ENCODE measurements at places on chromosomes 13 and 19. TPM values are rescaled to one million over a fixed set of nuclear protein-coding genes. Genes with fewer than 3 reads are reported as not detected.

Gene ANGPTL8
- total RNA-seq, result not detected

Gene HIPK4
- total RNA-seq, result 0.10 TPM

Gene RASL11A
- 1.1 TPM for total RNA-seq

Gene POU2F2
- 0.10 TPM for total RNA-seq

Gene CCNE1
- 66.3 TPM for total RNA-seq

Gene COL5A3
- total RNA-seq, result not detected

DNA sequence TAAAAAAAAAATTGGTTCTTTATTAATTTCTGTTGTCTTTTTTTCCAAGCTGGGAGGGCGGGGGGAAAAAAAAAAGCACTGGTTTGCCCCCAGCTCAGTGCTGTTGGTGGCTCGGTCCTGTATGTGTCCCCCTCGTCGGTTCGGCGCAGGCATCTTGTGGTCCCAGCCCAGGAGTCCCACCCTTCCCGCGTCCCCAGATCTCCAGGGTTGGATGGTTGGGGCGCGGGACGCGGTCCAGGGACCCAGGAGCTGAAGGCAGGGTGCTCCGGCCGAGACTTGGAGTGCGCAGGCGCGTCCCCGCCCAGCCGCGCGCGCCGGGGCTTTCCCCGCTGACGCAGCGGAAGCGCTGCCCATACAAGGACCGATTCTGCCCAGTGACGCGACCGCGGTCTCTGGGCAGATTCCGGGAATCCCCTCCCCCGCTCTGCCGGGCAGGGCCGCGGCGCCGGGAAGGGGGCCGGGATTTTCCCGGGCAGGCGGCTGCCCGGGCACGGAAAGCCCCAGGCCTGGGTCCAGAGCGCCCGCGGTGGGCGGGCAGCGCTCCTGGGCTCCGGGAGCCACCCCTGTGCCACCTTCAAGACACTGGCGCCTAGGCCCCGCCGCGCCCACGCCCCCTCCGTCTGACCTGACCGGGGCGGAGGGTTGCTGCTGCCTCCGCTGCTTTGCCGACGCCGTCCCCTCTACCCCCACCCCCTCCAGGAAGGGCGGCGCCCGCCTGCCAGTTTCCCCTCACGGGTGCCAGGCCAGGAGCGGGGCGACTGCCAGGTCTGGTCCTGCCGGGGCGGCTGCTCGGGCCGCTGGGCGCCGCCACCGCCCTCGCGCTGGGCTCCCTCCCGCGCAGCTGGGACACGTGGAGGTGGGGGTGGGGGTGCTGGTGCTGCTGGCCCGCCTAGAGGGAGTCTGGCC, 2.3 kb downstream of the JUNB start:
- peak overlapping the region; percentile 60 for H3K27ac ChIP-seq
- peak overlapping the region; percentile 80 for H3K4me3 ChIP-seq
- DNase-seq, result peak; percentile 98

DNA sequence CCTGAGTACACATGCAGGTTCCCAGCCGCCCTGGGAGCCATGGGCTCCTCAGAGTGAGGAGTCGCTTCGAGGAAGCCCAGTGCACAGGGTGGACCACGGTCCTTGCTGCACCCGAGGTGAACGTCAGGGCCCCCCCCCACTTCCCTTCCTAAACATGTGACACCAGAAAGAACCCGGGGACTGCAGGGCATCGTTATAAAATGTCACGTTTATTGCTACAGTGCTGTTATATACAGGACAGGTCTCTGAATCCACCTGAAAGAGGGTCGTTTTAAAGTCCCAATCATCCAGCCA, 3.8 kb upstream of the UQCR11 start:
- no peak for DNase-seq
- no peaks in the 10 kb centered on the region for H3K4me1 ChIP-seq
- no peaks in the 10 kb centered on the region for H3K27me3 ChIP-seq
- H3K27ac ChIP-seq, result no peak overlapping the region
- no peak overlapping the region for H3K4me3 ChIP-seq

DNA sequence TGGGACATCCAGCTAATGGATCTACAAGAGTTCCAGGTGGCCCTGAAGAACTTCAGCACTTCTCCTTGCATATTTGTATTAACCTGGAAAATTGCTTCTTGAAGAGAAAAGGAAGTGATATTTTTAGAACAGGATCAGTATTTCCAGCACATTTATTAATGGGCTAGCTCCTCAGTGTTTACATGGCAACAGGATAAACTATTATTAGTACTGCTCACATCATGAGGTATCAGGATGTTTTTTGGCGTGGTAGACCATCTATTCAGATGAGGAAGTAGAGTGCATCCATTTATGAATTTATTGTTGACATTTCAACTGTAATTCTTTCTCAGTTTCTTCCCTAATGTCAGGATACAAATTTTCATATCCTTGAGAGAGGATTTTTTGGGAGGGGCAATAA, 144.4 kb downstream of the KCNRG start:
- H3K27ac ChIP-seq, result no peak overlapping the region
- no peaks in the 10 kb centered on the region for H3K36me3 ChIP-seq
- no peaks in the 10 kb centered on the region for H3K27me3 ChIP-seq
- peaks cover 3% of the 10 kb centered on the region for H3K4me1 ChIP-seq
- DNase-seq, result no peak
- no peak overlapping the region for H3K4me3 ChIP-seq

DNA sequence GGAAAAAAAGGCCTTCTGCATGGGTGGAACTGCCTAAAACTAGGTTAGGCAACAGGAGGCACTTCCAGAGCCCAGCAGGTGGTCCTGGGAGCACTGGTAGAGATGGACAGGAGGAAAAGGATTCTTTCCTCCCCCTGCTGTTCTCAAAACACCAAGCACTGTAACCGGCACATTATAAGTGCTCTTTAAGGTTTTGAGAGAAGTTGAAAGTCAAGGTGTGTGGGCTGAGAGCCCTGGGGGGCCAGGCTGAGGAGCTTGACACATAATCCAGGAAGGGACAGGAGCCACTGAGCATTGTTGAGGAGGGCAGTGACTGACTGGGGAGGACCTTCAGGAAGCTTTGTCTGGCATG, 32.3 kb downstream of the SPATA13 start:
- no peak for DNase-seq
- H3K4me3 ChIP-seq, result no peak overlapping the region
- no peaks in the 10 kb centered on the region for H3K27me3 ChIP-seq
- H3K4me1 ChIP-seq, result no peaks in the 10 kb centered on the region

DNA sequence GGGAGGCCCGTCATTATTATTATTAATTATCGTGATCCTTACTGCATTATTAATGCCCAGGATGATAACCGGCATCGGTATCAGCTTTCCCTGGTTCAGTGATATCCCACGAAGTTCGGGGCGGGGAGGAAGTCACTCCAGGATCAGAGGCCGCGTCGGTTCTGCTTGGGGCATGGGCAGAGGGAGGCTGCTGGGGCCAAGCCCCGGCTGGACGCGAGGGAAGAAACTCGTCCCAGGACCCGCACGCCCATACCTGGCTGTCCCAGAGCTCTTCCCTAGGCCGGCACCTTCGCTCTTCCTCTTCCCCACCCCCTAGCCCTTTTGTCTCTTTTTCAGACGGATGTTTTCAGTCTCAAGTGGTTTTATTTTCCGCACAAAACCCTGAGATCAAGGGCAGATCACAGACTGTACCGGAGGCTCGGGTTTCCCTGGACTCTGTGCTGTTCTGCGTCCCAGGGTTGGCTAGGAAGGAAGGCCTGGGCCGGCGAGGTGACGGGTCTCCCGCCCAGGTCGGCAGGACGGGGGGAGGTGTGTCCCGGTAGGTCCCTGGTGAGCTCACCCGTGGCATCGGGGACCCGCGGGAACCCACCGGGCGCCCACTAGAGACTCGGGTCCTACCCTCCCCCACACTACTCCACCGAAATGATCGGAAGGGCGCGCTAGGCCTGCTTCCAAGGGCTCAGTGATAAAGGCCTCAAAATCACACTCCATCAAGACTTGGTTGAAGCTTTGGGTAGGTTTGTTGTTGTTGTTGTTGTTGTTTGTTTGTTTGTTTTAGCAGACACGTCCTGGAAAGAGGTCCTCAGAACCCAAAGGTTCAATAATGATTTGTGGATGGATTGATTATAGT, 7.9 kb downstream of the ZIC2 start:
- H3K27ac ChIP-seq, result no peak overlapping the region
- no peaks in the 10 kb centered on the region for H3K27me3 ChIP-seq
- H3K36me3 ChIP-seq, result no peaks in the 10 kb centered on the region
- peaks cover 12% of the 10 kb centered on the region for H3K4me1 ChIP-seq
- DNase-seq, result no peak

GRCh38 chr19:58325311-58326022, 1.3 kb upstream of the ZSCAN22 start:
- no peak overlapping the region for H3K27ac ChIP-seq
- DNase-seq, result no peak
- H3K36me3 ChIP-seq, result 0 out of 2 replicates have a peak, but pooled peaks cover 4% of the 10 kb centered on the region
- H3K4me1 ChIP-seq, result no peaks in the 10 kb centered on the region
- no peaks in the 10 kb centered on the region for H3K27me3 ChIP-seq

DNA sequence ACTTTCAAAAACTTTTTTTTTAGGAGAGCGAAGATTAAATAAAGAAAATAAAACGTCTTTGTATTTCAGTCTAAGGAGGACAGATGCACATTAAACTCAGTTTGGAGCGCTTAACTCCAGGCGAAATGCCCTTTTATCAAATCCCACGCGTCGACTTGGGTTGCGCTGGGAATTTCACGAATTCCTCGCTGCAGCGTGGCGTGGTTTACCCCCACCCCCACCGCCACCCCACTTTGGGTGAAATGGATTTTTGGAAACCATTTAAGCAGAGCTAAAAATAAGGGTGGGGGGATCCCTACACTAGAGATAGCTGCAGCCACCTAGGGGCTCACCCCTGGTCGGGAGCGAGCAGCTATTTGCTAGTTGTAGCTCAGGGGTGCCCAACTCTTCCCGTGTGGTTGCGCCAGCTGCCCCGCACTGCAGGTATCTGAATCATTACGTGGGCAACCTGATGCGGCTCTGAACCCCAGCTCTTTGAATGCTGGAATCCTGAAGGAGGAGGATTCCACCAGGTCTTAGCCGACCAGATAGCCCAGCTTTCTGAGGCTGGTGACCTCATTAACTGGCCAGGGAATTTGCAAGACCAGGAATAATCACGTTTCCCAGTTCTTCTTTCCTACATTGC, 6.5 kb upstream of the TSHZ3 start:
- H3K36me3 ChIP-seq, result peaks cover 6% of the 10 kb centered on the region
- H3K27me3 ChIP-seq, result no peaks in the 10 kb centered on the region
- peaks cover 6% of the 10 kb centered on the region for H3K4me1 ChIP-seq

DNA sequence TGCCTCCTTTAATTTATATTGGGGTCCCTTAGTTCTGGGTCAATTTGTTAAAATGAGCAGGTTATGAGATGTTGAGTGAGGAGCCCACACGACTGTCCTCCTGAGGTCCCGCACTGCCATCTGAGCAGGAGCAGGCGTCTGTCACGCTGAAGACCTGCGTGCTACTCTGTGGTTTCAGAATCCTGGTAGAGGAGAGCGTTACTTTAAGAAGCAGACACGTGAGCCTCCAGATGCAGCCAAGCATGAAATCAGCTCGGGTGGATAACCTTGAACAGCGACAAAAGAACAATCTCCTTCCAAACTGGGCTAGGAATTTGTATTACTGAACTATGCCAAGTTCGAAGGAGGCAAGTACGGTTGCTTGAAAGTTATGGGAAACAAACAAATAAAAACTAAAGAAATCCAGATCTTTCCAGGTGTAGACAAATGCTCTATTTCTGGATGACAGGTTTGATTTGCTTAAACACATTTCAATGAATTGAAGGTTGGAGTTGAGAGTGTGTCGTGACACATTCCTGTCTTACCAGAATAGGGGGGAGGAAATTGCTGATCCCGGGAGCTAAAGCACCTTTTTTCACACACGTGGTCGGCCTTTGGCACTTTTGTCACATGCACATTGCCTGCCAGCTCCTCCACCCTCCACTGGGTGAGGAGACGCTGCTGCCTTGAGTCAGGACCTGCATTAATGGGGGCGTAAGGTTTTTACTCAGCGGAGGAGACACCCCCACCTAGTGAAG, 945.5 kb upstream of the SLC10A2 start:
- peaks cover 28% of the 10 kb centered on the region for H3K4me1 ChIP-seq
- peak overlapping the region; percentile 87 for H3K27ac ChIP-seq
- H3K4me3 ChIP-seq, result peak overlapping the region; percentile 50
- no peaks in the 10 kb centered on the region for H3K27me3 ChIP-seq
- peak; percentile 75 for DNase-seq

DNA sequence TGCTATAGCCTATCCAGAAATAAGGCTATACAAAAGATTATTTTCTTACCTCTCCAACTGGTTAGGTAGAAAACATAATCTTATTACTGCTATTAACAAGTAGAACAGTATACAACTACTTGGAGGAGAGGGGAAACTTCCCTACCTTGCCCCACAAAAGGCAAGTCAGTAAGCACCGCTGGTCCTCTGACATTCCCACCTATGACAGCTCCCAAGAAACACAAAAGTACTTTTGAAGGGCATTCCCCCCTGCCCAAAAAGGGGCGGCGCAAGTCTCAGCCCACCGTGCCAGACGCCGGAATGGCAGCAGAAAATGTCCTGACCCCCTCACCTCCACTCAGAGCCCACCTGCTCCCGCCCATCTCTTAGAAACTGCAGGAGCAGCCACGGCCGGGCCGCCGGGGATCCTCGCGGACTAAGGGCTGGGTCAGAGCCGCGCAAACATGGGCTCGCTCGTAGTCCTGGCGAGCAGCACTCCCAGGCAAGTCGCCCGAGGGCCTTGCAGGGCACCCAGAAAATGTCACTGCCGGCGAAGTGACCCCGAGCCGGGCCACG, 437 bp downstream of the SUCLA2 start:
- H3K27me3 ChIP-seq, result no peaks in the 10 kb centered on the region
- DNase-seq, result peak; percentile 69
- peak overlapping the region; percentile 96 for H3K4me3 ChIP-seq
- peaks cover 2% of the 10 kb centered on the region for H3K4me1 ChIP-seq

- no peak overlapping the region for H3K27ac ChIP-seq
- H3K4me1 ChIP-seq, result no peaks in the 10 kb centered on the region
- no peak for DNase-seq
These were observed 8.8 kb upstream of the COX7A1 start for GRCh38 chr19:36160821-36161596.

DNA sequence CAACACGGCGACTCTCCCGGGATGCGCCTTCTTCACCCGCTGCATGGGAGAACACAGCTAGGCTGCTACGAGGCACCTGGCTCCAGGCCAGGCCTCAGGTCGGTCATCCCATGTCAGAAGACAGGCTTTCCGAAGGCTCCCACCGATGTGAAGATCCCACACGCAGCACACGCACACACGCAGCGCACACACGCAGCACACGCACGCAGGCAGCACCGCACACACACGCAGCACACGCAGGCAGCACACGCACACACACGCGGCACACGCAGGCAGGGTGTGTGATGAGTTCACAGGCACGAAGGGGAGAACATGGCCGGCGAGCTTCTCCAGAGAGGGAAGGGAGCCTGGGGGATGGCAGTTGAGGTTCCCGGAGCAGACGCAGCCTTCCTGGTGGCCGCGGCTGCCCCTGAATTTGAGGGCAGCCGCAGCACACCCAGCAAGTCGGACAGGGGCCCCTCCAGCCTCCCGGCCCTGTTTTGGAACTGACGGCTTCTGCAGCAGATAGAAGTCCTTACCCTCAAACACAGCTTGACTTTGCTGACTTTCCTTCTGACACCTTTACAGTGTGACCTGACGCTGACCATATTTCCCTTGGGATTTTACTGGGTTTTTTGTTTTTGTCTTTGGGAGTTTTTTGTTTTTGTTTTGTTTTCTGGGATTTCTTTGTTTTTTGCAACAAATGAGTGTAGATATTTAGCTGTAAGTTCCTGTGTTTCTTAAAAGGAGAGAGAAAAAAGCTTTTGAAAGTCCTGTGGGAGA, 55.9 kb downstream of the RASA3 start:
- no peaks in the 10 kb centered on the region for H3K27me3 ChIP-seq
- H3K4me3 ChIP-seq, result no peak overlapping the region
- DNase-seq, result no peak
- H3K36me3 ChIP-seq, result 0 out of 2 replicates have a peak, but pooled peaks cover 5% of the 10 kb centered on the region
- no peak overlapping the region for H3K27ac ChIP-seq

- no peak overlapping the region for H3K4me3 ChIP-seq
- H3K36me3 ChIP-seq, result no peaks in the 10 kb centered on the region
- H3K4me1 ChIP-seq, result no peaks in the 10 kb centered on the region
- DNase-seq, result no peak
These were observed 4.9 kb upstream of the OLFM2 start for GRCh38 chr19:9941231-9941630.

Data from SJCRH30 (cell line).